Progenitor cell of endocrine pancreas (in vitro differentiated cells): ENCODE measurements at places on chromosomes 7 and 10.
A peak's percentile ranks its signal among the peaks of the same experiment; 100 is the strongest.

DNA sequence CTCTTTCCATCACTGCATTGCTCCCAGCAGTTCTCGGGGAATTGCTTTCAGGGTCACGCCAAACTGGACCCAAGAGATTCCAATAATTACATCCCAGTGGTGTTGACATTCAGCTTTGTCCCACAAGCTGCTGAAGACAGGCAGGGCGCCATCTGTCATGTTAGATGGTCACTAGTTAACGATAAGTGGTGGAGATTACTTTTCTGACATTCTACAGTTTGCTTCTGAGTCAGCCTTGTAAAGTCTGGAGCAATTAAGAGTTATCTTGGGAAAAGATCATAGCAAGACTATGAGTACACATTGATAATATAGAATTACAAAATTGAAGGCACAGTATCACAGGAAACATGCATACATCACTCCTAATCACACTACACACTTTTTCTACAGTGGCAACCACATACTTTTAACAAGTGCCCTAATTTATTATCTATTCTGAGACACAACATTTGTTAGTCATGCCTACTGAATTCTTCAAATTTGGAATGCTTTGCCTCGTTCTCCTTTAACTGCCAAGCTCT lies 41.9 kb downstream of the SEMA3C start:
- no peak overlapping the region for H3K4me3 ChIP-seq
- peaks cover 30% of the 10 kb centered on the region for H3K4me1 ChIP-seq

DNA sequence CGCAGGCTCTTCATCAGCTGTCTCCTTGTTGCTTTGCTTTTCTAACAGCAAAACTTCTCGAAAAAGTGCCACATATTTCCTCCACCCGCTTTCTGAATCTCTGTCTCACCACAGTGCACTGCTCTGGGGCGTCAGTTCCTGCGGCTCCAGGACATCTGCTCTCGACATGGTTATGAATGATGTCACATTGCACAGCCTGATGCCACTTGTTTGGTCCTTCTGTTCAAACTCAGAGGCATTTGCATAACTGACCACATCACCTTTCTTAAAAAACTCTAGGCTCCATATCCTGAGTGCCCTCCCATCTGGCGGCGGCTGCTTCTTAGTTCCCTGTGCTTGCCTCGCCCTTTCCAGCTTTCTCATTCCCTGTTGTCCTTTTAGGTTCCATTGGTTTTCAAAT lies 469.3 kb upstream of the COBL start:
- DNase-seq, result no peak
- no peak overlapping the region for H3K4me3 ChIP-seq
- no peaks in the 10 kb centered on the region for H3K4me1 ChIP-seq
- H3K27ac ChIP-seq, result no peak overlapping the region
- H3K27me3 ChIP-seq, result peaks cover 11% of the 10 kb centered on the region

DNA sequence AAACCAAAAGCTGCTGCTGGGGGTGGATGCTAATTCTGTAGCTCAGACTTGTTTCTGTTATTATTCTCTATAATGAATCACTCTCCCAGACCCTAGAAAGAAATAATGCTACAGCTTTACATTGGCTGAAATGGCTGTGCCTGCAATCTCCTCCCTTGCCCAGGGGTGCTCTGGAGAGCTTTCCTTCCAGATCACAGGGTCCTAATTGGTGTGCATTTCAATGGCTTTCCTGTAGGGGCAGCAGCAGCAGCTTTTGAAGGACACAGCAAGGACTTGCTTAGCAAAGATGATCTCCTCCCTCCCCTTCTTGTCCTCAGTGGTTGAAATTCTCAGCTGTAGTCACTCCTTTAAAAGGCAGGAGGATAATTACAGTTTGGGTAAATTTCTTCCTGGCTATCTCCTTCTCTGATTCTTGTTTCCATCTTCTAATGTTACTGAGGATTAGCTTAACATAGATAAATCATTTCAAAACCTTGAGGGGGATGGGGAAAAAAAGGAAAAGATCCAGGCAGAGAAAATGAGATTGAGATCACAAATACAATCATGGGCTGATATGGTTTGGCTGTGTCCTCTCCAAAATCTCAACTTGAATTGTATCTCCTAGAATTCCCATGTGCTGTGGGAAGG lies 120.2 kb upstream of the CTTNBP2 start:
- peak; percentile 15 for DNase-seq
- H3K27ac ChIP-seq, result no peak overlapping the region
- no peak overlapping the region for H3K4me3 ChIP-seq
- no peaks in the 10 kb centered on the region for H3K27me3 ChIP-seq
- no peaks in the 10 kb centered on the region for H3K36me3 ChIP-seq
- no peaks in the 10 kb centered on the region for H3K4me1 ChIP-seq

GRCh38 chr10:31759124-31759798 lies 169.4 kb downstream of the ARHGAP12 start:
- H3K4me1 ChIP-seq, result peaks cover 33% of the 10 kb centered on the region
- H3K27ac ChIP-seq, result peak overlapping the region; percentile 96
- peak overlapping the region; percentile 86 for H3K4me3 ChIP-seq
- peak; percentile 67 for DNase-seq
- peaks cover 1% of the 10 kb centered on the region for H3K36me3 ChIP-seq
- H3K27me3 ChIP-seq, result peaks cover 2% of the 10 kb centered on the region

- H3K4me3 ChIP-seq, result no peak overlapping the region
- no peaks in the 10 kb centered on the region for H3K36me3 ChIP-seq
- H3K27me3 ChIP-seq, result peaks cover 10% of the 10 kb centered on the region
- H3K27ac ChIP-seq, result no peak overlapping the region
Measured at GRCh38 chr10:13953371-13953770, 366.6 kb downstream of the PRPF18 start.

GRCh38 chr7:17152721-17153120 lies 145.7 kb upstream of the AHR start:
- H3K27me3 ChIP-seq, result no peaks in the 10 kb centered on the region
- no peak overlapping the region for H3K27ac ChIP-seq
- no peak overlapping the region for H3K4me3 ChIP-seq
- H3K4me1 ChIP-seq, result peaks cover 2% of the 10 kb centered on the region
- no peak for DNase-seq

DNA sequence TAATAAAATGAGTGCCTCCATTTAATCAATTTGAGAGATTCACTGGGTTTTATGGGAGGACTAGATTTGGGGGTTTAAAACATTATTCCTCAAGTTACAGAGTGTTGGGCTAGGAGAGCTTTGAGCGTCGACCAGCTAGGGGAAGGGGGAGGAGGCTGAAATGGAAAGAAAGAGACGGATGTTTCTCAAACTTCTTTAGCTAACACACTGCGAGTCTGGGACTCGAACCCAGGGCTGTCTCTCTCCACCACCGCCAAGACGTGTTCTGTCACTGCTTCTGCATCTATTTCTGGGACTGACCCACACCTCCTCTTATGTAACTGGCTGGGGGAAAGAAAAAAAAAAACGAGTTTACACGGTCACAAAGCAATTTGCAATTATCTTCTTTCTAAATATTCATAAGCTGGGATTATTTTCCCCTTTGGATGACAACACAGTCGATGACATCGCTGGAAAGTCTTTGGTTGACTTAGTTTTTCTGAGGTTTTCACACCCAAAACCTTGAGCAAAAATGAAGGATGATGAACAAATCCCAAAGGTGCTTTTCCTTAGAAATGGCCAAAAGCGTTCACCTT lies 27.2 kb downstream of the CHST15 start:
- DNase-seq, result no peak
- H3K4me1 ChIP-seq, result peaks cover 18% of the 10 kb centered on the region
- H3K4me3 ChIP-seq, result no peak overlapping the region
- peaks cover 16% of the 10 kb centered on the region for H3K27me3 ChIP-seq

- DNase-seq, result no peak
- no peaks in the 10 kb centered on the region for H3K27me3 ChIP-seq
- no peak overlapping the region for H3K4me3 ChIP-seq
- peaks cover 29% of the 10 kb centered on the region for H3K4me1 ChIP-seq
Measured at GRCh38 chr7:108245523-108246226, 115.5 kb upstream of the LAMB4 start.

GRCh38 chr7:44772440-44772839 lies 23.8 kb downstream of the ZMIZ2 start:
- H3K4me3 ChIP-seq, result no peak overlapping the region
- DNase-seq, result no peak
- peaks cover 5% of the 10 kb centered on the region for H3K36me3 ChIP-seq
- H3K4me1 ChIP-seq, result peaks cover 10% of the 10 kb centered on the region

- no peak overlapping the region for H3K27ac ChIP-seq
- H3K36me3 ChIP-seq, result peaks cover 3% of the 10 kb centered on the region
- peaks cover 83% of the 10 kb centered on the region for H3K27me3 ChIP-seq
- no peak for DNase-seq
- H3K4me3 ChIP-seq, result peak overlapping the region; percentile 59
Measured at GRCh38 chr10:93068411-93069244, 5.1 kb upstream of the CYP26A1 start.

DNA sequence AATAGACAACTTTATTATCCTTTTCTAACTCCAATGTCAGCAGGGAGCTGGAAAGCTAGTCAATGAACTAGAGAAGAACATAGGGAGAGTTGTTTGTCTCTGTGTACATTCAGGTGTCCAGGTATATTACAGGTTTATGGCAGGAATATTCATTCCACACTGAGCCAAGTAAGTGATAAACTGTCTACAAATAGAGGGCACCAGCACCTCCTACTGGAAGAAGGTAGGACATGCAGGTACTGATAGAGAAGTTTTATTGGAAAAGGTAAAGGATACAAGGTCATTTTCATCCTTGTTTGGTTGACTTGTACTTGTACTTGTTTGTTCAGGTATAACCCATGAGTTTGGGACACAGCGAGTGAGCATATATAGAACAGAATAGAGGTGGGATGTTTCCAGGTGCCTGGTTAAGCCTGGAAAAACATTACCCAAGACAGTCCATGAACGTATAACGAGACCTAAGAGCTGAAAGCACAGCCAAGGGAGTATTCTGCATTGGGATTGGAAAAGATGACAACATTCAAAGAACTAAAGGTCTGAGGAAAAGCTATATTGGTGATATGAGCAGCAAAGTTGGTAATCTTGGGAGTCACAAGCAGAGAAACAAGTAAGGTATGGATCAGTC lies 61.4 kb upstream of the PPP1R3C start:
- no peak overlapping the region for H3K4me3 ChIP-seq
- H3K4me1 ChIP-seq, result peaks cover 5% of the 10 kb centered on the region
- no peak overlapping the region for H3K27ac ChIP-seq
- H3K27me3 ChIP-seq, result peaks cover 11% of the 10 kb centered on the region
- H3K36me3 ChIP-seq, result no peaks in the 10 kb centered on the region
